ENCODE measurements at places on chromosomes 12 and 14.
A peak's percentile ranks its signal among the peaks of the same experiment; 100 is the strongest.

DNA sequence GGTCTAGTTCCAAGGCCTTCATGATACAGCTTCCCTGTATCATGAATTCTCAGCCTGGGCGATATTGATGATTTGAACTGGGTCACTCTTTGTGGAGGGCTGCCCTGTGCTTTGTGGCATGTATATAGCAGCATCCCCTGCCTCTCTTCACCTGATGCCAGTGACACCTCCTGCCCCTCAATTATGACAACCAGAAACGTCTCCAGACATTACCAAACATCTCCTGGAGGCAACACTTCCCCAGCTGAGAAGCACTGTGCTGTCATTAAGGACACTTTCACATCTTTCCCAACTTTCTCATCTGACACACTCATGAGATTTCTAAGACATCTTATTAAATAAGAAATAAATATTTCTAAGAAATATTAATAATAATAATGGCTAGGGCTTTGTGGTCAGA is 315.3 kb downstream of the BCL11B start:
- DNase-seq: no peak

GRCh38 chr14:99579120-99579836 is 24.7 kb downstream of the CCDC85C start:
- no peak for DNase-seq

GRCh38 chr12:115474539-115475353 is 790.8 kb upstream of the TBX3 start:
- no peak for DNase-seq

- DNase-seq: no peak
Observed at GRCh38 chr14:101351769-101352168, 209.5 kb upstream of the DIO3 start.

DNA sequence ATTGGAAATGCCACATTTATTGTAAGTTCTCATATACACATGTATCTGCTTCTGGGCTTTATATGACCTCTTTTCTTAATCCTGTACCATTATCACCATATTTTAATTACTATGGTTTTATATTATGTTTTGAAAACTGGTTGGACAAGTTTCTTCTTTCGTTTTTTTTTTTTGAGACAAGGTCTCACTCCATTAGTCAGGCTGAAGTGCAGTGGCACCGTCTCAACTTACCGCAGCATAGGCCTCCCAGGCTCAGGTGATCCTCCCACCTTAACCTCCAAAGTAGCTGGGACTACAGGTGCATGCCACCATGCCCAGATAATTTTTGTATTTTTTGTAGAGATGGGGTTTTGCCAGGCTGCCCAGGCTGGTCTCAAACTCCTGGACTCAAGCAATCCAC is 44.6 kb downstream of the GALNT4 start:
- no peak for DNase-seq

GRCh38 chr14:80958939-80959338 is 3.5 kb downstream of the TSHR start:
- DNase-seq: no peak

DNA sequence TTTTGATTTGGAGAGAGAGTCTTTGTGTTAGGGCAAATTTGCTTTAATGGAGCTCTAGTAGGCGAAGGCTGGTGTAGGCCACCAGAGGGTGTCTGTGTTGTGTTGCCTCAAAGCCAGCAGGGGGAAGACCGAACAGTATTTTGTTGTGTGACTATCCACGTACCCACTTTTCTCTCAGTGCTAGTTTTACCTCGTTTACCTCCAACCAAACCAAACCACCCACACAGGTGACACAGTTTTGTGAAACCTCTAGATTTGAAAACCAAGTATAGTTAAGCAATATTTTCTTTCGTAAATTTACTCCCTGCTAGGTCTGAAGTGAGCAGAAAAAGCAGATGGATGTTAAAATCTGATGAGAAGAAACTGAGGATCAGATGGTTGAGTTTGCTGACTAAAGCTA is 36.3 kb upstream of the NPFF start:
- peak; percentile 28 for DNase-seq

DNA sequence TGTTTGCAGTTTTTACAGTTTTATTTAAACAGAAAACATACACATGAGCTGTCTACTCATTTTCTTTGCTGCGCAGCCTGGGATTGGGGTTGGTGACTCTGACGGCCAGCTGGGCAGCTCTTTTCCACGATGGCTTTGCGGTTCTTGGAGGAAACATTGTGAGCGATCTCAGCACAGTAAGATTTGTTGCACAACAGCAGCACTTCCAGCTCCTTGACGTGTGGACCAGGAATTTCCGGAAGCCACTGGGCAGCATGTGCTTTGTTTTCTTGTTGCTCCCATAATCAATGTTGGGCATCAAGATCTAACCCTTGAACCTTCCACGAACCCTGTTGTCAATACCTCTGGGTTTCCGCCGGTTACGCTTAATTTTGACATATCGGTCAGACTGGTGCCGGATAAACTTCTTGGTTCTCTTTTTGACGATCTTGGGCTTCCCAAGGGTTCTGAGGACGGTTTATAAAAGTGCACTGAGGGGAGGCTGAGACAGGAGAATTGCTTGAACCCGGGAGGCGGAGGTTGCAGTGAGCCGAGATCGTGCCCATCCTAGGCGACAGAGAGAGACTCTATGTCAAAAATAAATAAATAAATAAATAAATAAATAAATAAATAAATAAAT is 21.8 kb downstream of the FKBP11 start:
- DNase-seq: no peak

DNA sequence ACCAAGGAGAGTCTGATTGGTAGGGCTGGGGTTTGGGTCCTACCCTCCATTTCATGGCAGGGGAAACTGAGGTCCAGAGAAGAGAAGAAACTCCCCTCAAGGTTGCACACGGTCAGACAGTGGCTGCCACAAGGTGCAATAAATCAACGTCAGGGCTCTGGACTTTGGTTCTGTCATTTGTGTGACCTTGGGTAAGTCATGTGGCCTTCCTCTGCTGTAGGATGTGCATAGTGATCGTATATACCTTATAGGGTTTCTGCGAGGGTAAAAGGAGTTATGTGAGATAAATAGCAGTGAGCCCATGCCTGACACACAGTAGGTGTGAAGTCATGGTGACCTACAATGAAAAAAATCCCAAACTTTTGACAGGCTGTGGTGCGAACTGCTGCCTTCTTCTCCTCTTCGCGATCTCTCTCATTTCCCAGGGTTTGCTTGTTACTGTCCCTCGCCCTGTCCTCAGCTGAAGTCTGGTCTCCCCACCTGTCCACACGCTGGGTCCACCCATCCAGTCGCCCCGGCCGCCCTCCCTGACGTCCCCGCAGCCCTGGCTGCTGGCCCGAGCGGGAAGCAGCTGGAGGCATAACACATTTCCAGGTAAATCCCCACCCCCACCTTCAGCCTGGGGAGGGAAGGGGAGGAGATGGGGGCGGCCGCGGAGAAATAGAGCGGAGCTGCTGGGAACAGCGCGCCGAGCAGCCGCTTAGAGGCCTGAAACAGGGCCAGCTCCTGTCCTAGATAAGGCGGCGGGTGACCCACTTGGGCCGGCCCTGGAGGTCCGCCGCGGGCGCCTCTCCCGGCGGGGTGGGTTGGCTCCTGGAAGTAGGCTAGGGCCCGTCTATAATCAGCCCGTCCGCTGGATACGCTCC is 1.8 kb upstream of the FAM222A start:
- DNase-seq: no peak

DNA sequence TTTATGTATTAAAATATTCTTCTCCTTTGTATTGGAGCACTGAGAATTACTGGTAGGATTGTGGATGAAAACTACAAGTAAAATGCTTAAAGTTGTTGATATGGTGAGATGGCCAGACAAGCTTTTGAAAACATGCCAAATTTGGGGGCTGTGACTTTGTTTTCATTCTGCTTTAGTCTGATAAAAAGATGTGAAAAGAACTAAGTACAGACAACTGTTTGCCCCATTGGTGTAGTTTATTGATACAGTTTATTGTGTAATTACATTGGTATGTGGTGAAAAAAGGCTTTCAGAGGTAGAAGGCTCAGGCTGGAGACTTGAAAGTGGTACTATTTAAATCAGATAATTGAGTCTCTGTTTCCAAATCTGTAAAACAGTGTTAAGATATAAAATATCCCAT is 746.8 kb downstream of the DIO2 start:
- no peak for DNase-seq

- no peak for DNase-seq
Observed at GRCh38 chr14:95143808-95144620, 13.3 kb downstream of the DICER1 start.

- DNase-seq: no peak
Observed at GRCh38 chr12:11069854-11070365, 7.8 kb upstream of the TAS2R46 start.

DNA sequence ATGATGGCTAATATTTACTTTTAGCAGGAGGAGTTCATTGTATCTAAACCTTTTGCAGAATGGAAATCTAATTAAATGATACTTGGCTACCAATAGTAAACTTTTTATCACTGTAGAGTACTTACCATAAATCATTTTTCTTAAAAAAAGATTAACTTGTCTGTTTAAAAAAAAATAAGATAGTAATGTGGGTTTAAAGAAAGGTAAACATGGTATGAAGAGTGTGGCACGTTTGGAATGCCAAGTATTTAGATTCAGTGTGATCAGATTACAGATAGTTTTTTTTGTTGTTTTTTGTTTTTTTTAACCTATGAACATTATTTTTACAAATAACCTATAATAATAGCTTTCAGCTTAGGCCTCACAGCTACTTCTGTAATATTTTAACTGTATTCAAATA is 25.8 kb downstream of the KTN1 start:
- DNase-seq: no peak

DNA sequence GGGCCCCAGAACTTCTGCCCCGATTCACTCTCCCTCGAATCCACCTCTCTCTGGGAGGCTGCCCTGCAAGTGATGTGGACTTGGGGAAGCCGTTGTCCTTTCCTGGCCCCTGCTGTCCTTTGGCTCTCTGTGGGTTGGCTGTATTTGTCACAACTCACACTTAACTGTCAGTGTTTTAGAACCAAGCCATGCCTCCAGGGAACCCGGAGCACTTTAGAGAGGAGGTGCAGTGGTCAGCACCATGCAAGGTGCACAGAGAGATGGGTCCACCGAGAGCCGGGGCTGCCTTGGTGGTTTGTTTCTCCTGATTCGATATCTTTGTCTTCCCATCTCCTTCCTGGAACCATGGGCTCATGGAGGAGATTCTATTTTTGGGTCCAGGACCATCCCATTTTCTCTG is 129.5 kb upstream of the RTL1 start:
- DNase-seq: no peak

DNA sequence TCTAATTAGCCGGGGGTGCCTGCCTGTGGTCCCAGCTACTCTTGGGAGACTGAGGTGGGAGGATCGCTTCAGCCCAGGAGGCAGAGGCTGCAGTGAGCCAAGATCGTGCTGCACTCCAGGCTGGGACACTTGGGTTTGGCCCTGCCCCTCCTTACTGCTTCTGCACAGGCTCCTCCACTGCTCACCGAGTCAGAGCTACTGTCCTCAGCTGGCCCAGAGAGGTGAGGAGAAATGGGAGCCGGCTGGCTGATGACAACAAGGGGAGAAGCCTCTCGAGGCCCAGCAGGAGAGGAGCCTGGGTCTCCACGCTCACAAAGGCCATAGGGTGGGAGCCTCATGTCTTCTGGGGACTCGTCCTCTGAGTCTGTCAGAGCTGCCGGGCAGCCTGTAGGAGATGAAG is 13.7 kb downstream of the CALCOCO1 start:
- no peak for DNase-seq

- DNase-seq: no peak
Observed at GRCh38 chr12:12506496-12506890, 56.2 kb downstream of the DUSP16 start.

- peak; percentile 30 for DNase-seq
Observed at GRCh38 chr14:50383618-50384225, 13.0 kb downstream of the CDKL1 start.

DNA sequence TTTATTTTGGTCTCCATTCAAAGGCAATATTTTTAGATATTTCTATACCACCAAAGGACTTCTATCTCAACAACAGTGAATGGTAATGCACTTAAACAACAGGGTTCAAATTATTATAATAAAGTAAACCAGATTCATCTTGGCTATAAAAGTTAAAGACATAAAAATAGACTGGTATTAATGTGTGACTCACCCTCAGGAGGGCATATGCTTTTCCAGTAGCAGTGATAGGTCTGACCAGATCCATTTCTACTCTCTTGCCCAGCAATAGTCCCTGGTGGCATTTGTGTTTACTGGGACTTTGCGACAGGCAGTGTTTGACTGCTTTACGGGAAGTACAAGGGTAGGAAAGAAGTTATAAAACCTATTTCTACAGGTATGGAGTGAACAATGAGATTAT is 353.2 kb upstream of the ATP2B1 start:
- no peak for DNase-seq

DNA sequence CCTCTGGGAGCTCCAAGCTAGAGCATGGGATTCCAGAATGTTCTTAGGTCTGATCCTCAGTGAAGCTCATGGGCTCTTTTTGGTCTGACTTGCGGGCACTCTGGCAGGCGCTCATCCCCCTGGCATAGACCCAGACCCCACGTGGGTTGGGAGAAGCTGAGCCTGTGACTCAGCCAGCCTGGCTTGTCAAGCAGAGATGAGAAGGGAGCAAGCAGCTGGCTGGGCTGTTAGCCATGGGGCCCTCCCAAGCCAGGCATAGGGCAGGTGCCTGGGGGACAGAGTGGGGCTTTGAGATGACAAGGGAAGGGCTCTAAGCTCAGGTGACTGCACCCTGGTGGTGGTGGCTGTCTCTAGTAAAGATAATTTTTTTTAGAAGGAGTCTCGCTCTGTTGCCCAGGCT is 80.3 kb upstream of the NOS1 start:
- peak; percentile 82 for DNase-seq

GRCh38 chr14:76426161-76426696 is 50.3 kb downstream of the ESRRB start:
- DNase-seq: no peak

GRCh38 chr14:51401756-51402155 is 161.7 kb downstream of the TMX1 start:
- no peak for DNase-seq

GRCh38 chr14:87055007-87055406 is 938.0 kb downstream of the GALC start:
- DNase-seq: no peak

- no peak for DNase-seq
Observed at GRCh38 chr12:27762757-27763156, 17.3 kb upstream of the KLHL42 start.

DNA sequence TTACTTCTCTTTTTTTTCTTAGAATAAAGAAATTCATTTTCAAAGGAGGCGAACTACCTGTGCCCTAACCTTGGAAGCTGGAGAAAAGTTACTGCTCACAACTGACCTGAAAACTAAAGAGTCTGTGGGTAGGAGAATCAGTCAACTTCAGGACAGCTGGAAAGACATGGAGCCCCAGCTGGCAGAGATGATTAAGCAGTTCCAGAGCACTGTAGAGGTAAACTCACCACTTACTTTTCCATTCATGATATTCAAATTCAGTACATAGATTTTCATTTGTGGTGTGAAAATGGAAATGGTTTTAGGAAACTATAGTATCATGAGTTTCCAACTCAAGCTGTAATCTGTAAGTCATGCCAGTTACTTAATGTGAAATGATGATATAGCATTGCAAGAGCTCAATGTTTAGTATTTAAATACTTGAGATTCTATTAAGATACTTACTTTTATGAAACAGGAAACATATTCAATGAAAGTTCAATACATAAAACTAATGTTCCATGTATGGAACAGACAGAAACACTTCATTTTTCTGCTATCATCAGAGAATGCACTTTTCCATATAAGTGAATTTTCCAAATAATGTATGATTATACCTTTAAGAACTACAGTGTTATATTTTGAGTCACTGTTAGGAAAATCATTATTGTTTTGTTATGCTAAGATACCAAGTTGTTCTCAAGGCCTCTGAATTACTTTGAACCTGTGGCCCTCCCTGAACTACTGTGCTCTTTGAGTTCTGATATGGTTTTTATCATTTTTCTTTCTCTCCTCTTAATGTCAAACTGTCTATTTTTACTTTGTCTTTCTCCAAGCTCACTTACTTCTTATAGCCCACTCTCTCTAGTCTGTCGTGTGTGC is 119.0 kb downstream of the ESR2 start:
- DNase-seq: no peak

Data from NCI-H1694 (cell line).